ENCODE measurements at places on chromosomes 11 and 22.

DNA sequence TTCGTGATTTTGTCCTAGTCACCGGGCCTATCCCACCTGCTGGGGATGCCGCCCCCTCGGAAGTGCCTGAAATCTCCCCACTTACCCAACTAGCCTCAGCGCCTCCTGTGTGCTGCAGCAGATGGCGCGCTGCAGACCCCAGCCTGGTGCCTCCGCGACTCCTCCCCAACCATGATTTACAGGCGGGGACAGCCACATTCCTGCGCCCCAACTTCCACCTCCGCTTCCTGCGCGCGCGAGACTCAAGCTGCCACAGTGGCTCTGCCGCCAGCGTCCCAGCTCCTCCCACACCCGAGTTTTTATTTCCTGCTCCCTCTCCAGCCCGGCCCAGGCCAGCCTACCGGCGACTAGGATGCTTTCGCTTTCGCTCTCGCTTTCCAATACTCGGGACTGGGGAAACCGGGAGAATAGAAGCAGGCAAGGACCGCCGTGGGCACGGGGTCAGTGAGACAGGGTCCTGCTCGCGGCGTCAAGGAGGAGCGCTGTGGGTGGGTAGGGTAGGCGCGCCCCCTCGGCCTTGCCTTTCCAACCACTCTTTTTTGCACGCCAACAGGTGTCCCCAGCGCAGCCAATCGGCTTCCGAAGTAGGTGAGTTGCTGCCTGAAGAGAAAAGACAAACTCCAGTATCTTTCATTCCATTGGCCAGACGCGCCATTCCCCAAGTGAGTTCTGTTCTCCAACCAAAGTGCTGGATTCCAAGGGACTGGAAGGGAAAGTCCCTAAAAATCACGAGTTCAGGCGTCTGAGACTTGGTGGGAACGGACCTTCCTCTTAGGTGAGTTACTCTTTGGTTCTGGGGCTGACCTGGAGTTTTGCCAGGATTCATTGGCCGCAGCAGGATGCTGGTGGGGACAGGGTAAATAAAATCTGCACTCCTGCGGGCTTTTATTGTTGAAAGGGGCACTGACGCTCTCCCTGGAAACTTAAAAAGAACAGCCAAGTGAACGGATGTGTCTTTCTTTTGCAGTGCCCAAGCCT is at the start of gene FAM111A:
Gene FAM111A (plus strand): TSS at position 327 of the 978 bp plus-strand sequence. CDS start 6,017 bp downstream, outside the sequence.
- peak; percentile 73 for DNase-seq

DNA sequence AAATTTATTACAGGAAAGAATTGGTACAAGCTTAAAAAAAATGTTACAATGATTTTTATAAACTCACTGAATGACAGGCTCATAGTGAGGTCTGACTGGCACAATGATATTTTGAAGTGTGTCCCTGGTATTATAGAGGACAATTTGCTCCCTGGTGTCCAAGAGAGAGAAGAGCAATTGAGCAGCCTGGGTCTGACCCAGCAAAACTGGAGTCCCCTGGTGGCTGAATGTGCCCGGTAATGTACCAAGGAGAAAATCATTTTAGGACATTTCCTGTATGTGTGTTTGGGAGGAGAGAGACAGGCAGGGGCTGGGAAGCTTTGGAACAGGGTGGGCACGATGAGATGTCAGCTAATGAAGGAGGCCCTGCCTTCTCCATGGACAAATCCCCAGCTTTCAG is 125.3 kb downstream of the APOL5 start:
- no peak for DNase-seq

DNA sequence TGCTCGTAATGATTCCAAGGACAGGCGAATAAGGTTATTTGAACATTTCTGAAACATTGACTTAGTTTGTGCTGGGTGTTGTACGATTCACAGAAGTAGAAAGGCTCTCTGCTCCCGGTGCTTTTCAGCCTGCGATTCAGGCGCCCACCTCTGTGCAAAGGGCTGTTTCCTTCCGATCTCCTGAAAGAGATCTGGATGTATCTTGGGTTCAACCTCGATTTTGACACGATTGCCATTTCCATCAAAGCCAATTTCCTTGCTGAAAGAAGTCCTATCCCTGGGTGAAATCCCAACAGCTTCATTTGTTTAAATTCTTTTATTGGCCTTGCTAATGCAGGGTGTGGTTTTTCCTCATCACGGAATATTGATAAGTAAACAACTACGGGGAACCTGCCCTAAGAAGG is 1.1 kb upstream of the ZC3H12C start:
- DNase-seq = no peak

DNA sequence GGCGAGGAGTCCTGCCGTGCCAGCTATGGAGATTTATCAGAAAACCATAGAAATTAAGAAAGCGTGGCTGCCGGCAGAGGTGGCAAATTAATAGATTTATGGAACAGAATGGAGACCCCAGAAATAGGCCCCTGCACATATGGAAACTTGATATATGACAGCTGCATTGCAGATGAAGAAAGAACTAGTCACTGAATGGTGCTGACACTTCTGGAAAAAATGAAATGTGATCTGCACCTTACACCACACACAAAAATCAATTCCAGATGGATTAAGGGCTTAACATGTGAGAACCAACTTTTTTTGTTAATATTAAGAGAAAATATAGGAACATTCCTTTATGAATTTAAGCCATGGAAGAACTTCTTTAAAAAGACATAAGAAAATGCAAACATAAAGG is 40.3 kb upstream of the TSKU start:
- DNase-seq = no peak

DNA sequence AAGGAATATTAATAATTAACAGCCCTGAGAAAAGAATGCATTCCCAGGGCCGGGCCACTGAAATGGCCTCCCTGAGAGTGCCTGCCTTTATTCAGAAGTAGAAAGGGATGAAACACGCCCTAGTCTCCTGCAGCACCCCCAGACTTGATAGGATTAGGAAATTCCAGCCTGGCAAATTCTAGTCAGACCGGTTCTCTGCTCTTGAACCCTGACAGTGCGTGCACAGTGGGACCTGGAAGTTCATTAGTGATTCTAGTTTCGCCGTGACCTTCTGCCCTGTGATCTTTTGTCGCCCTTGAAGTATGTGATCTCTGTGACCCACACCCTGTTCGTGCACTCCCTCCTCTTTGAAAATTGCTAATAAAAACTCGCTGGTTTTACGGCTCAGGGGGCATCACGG is 2.1 kb upstream of the GSTP1 start:
- no peak for DNase-seq

- DNase-seq = no peak
Observed at GRCh38 chr11:65850217-65851082, 7.5 kb downstream of the CFL1 start.

- no peak for DNase-seq
Observed at GRCh38 chr11:9132203-9132878, 40.9 kb upstream of the SCUBE2 start.

GRCh38 chr22:36522662-36523061 is 6.3 kb downstream of the EIF3D start:
- DNase-seq = no peak

DNA sequence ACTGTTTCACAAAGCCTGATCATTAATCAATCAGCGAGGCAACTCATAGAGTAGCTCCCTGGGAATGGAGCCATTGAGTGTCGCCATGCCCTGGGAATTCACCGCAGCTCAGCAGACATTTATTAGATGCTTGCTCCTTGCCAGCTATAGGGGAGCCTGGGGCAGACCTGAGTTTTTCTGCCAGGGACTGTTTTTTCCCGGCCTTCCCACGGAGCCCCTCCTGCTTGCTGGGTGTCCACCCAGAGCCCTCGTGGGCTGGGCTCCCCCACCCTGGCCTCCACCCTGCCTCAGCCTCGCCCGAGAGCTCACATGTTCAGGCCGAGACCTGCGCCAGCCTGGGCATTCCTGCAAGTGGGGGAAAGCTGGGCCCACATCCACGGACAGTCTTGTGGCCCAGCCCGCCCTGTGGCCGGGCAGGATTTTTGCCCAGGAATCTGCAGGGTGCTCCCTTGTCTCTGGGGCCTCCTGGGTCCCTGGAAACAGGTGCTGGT is 64.9 kb downstream of the SMIM38 start:
- DNase-seq = no peak

- DNase-seq = no peak
Observed at GRCh38 chr11:22681281-22681812, 14.9 kb downstream of the GAS2 start.

DNA sequence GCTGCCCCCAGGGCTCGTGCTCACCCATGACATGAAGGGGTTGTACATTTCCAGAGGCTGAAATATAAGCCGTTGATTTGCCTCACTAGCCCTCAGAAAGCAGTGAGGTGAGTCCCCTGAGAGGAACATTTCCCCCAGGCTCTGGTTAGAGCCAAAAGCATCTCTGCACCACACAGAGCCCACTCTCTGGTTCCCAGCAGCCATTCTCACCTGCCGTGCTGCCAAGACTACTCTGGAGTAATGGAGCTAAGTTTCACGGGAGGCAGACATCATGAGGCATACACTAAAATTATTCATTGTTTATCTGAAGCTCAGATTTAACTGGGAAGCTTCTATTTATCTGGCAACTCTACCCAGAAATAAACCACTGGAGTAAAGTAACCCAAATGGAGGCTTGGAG is 40.8 kb downstream of the CACNA1I start:
- DNase-seq = no peak

DNA sequence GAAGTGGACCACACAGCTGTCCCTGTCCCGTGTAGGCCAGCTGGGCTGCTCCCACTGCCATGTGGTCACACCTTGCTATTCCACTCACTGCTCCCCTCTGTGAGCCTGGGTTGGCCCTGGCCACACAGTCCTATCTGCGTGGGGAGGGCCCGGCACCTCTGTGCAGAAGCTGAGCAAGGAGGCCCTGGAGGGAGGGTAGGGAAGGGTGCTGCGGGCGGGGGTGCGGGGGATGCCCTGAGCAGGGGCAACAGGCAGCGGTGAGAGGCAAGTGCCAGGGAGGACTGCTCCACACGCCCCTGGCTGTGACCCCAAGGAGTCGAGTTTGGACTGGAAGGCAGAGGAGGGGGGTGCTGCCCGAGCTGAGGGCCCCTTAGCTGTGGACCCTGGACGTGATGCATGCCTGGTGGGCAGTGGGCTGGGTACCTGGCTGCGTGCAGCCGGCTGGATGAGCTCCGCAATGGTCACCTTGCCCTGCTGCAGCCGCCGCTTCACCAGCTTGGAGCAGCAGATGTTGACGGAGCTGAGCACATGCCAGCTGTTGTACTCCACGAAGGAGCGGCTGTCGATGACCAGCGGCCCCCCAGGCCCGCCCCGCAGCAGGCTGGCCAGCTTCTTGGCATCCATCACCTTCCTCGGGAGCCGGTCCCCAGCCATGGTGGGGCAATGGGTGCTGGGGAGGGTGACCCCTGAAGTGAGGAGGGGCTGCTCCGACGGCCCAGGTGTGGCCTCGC is 6.7 kb downstream of the DUSP8 start:
- no peak for DNase-seq

All from activated T-helper 1 cell treated with anti-CD3 and anti-CD28 coated beads, Interleukin-2, amount 50 U/mL, for 16 hours (primary cell).